Stimulated activated CD8-positive, alpha-beta memory T cell treated with anti-CD3 and anti-CD28 coated beads, Interleukin-7, amount 100 ng/mL, for 1 hour (primary cell): ENCODE measurements at places on chromosomes 2 and 18.

DNA sequence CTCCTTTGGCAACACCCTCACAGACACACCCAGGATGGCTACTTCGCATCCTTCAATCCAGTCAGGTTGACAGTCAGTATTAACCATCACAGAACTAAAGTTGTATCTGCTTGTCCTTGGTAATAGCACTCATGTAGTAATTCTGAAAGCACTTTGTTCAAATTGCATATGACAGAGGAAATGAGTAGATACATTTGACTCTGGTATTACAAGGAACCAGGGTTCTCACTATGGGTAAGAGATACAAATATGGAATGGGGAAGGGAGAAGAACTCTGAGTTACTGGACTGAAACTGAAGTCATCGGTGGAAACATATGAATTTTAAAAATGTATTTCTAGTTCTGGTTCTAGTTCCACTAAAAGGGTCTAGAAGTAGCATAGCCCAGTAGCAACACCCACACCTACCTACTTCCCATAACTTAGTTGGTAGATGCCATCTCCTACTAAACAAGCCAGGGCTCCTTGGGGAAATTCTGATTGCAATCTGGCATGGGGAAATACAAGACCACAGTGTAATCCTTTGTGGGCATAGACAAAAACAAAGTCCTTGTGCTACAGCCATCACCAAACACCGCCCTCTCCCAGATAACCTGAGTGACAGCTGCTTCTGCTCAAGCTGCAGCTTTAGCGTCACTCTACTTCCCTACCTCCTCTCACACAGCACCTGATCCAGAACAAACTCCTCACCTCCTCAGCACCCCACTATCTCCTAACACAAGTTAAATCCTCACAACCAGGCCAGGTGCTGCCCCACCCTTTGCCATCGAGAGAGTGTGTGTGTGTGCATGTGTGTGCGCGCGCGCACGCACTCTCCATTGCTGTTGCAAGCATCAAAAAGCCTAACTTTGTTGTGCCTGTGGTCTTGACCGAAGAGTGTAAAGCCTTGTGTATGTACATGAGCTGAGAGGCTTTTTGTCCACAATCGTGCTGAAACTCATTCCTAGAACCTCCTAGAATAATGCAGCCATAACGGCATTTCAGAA lies 31.4 kb upstream of the CD226 start:
- no peak for DNase-seq

DNA sequence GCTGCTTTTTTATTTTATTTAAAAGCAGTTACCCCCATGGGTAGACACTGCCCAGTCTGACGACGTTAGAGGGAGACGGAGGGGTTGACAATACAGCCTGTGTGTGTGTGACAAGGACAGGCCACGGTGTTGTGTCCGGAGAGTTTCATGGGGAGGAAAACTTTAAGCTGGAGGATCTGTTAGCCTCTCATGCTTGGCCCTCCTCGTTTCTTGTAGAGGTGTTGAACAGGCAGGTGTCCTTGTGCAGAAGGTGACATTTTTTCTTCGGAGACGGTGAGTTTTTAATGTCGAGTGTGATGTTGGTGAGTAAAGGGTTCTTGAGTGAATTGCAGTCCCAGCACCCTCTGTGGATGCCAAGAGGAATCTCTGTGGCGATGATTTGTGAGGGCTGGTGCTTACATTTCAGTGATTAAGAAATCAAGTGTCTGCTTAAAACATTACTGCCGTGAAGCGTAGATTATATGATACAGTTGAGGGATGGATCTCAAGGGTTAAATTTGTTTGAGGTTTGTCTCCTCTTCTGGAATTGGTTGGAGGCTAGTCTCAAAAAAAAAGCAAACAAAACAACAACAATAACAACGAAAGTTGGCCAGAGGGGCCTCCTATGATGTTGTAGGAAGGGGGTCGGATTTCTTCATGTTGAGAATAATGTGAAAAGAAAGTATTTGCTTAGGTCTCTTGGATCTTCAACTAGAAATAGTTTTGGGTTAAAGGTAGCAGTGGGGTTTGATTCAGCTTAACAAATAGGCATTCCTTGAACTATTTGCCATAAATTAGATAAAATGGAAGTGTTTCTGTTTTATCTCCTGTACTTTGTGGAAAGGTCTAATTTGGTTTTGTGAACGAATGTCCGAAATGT lies 1.6 kb downstream of the NCOA1 start:
- DNase-seq = no peak

- no peak for DNase-seq
These were observed 8.7 kb downstream of the STK17B start for GRCh38 chr2:196162586-196163175.

DNA sequence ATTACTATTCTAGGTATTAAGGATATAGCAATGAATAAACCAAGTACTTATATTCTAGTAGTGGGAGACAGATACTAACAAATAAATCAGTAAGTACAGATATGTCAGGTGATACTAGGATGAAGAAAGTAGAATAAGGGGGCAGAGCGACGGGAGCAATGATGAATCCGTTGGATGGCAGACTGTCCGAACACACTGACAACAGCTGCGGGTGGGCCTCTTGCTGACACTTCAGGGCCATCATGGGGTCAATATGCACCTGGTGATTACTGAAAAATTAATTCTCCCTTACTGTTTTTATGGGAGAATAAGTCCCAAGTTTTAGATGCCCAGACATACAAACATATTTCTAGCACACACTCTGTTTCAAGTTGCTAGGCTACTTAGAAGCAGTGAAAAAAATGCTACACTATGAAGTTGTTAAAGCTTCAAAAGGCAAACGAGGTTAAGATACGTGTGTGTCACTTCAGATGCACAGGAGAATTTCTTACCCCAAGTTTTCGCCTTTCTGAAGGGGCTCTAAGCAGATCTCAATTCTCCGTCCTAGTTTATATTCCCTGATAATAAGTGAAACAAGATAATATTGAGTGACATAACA lies 78.7 kb downstream of the USP40 start:
- no peak for DNase-seq

DNA sequence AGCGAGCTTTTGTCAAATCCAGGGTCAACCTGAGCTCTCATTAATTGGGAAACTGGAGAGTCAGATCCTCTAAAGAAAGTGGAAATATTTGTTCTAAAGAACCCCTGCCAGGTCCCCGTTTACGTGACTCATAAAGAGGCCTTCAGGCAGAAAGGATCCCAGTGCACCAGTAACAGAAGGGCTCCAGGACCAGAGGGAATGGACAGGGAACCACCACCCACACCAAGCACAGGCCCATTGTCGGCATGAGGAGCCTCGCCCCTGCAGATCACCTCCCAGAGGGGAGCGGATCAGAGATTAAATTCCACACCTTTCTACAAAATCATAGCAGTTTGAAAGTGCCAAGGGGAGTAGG lies 16.4 kb upstream of the C1QL2 start:
- no peak for DNase-seq

DNA sequence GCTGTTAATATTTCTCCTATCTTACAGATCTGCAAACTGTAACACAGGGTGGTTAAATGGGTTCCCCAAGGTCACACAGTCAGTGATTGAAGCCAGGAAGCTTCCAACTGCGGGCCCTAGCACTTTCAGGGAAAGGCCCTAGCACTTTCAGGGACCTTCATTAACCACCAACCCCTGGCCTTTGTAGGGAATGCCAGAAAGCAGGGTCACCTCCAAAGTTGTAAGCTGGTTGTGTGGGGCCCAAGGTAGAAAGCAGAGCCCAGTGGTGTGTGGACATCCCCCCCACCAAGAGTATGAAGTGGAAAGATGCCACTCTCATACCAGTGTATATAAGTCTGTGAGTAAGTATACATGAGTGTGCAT lies 4.4 kb downstream of the DLX2 start:
- DNase-seq = no peak

DNA sequence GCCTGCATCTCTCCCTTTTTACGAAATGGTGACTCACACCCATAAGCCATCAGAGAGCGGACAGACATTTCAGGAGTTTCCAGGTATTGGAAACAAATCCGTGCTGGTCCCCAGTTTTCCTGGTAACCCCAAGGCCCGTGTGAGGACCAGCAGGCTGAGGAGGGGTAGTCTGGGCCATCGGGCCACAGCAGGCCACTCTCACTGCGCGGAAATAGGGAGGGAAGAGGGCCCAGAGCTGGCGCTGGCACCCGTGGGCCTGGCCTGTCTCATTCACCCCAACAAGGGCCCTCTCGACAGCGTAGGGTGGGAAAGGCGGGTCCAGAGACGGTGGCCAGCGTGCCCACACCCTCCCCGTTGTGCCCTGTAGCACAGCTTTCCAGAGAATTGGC lies 13.7 kb upstream of the FAHD2A start:
- no peak for DNase-seq
